T-helper 22 cell (primary cell): ENCODE measurements at places on chromosomes 7 and 10.
A peak's percentile ranks its signal among the peaks of the same experiment; 100 is the strongest.

GRCh38 chr10:125742465-125742864, 23.0 kb downstream of the EDRF1 start:
- no peak for DNase-seq

GRCh38 chr7:51144178-51144577, 172.4 kb downstream of the COBL start:
- DNase-seq = no peak

GRCh38 chr10:12420530-12421120, 71.3 kb downstream of the CAMK1D start:
- DNase-seq = no peak

GRCh38 chr7:33968591-33968990, 63.3 kb downstream of the BMPER start:
- no peak for DNase-seq

DNA sequence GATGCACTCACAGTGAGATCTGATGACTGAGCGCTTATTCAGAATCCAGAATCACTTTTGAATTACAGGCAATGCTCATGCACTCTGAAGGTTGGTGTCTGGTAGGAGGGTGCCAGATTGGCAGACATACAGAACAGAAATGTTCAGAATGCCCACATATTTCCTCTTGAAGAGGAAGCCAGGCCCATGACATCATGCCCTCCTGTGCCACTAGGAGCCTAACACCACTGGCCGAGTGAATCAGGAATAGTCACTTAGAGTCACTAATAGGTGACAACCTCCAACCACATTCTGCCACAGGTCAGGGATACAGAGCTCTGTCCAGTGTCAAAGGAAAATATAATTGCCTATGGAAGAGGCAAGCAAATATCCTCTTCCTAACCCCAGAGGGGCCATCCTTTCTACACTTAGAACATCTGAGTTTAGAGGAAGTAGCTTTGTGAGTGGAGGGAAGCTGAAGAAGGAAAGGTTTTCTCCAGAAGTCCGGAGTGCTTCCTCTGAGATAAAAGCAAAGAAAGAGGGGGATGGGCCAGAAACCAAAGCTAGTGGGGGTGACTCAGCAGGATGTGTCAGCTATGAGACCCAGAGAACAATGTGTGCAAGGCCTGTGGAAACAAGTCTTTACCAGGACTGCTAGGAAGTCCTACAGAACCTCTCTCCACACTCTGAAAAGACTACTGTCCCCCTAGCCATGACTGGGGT, 838.8 kb downstream of the GRID1 start:
- DNase-seq = no peak

- DNase-seq = no peak
These were observed 176.8 kb upstream of the RHOBTB1 start for GRCh38 chr10:61120805-61121204.

- DNase-seq = no peak
These were observed 1.7 kb upstream of the SH2B2 start for GRCh38 chr7:102284891-102285539.

DNA sequence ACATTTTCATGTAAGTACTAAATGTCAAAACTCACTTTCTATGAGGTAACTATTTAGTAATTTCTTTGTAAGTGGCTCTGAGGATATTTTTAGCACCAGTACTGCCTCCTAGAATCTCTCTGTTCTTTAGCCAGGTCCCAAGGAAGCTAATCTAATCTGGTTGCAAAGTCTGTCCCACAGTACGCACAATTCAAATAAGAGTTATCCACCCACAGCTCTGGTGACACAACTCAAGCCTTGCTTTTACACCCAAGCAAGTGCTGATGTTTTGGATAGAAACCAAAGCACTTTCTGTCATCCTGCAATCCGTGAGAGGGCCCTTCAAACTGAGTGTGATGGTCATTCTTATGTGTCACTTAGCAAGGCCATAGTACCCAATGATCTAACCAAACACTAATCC, 14.5 kb downstream of the GIMAP5 start:
- no peak for DNase-seq

GRCh38 chr10:86400705-86401587, 34.4 kb upstream of the GRID1 start:
- peak; percentile 65 for DNase-seq

- DNase-seq = no peak
These were observed 36.6 kb downstream of the ABI1 start for GRCh38 chr10:26824015-26824690.

DNA sequence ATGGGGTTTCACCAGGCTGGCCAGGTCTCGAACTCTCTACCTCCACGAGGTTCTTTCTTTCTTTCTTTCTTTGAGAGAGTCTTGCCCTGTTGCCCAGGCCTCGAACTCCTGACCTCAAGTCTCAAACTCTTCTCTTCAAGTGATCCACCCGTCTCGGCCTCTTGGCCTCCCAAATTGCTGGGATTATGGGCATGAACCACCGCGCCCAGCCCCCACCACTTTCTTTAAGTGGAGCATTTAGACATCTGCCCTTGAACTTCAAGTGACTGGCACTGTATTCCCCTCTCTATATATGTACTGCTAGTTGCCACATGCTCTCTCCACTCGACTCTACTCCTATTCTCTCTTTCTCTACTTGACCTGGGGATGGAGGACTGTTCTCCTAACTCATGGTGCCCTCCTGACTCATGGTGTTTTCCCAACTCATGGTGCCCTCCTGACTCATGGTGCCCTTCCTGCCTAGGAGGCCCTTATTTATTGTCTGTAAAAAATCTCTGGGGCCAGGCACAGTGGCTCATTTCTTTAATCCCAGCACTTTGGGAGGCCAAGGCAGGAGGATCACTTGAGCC, 19.3 kb upstream of the ACHE start:
- no peak for DNase-seq

GRCh38 chr7:98288064-98288823, 6.8 kb downstream of the BRI3 start:
- no peak for DNase-seq

DNA sequence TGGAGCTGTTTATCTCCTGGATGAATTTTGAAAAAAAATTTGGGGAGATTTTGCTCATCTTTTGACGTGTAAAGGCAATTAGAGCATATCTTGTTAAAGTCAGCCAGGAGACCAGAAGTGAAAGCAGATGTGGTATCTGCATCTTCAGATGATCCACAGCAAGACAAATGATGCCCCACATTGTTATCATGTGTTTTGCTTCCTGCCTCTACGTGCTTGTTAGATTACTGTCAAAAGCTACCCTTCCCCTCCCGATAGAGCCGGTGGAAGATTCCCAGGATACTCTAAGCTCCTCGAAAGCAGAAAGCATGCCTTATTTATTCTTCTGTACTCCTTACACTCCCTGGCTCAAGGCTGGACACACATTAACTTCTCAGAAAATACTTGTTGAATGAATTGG, 12.9 kb downstream of the COL17A1 start:
- no peak for DNase-seq

GRCh38 chr10:17153321-17153720, 23.7 kb upstream of the CUBN start:
- no peak for DNase-seq

- no peak for DNase-seq
These were observed 30.9 kb upstream of the CFAP46 start for GRCh38 chr10:132972986-132973902.

- no peak for DNase-seq
These were observed 437.5 kb upstream of the MBL2 start for GRCh38 chr10:53209944-53210611.

DNA sequence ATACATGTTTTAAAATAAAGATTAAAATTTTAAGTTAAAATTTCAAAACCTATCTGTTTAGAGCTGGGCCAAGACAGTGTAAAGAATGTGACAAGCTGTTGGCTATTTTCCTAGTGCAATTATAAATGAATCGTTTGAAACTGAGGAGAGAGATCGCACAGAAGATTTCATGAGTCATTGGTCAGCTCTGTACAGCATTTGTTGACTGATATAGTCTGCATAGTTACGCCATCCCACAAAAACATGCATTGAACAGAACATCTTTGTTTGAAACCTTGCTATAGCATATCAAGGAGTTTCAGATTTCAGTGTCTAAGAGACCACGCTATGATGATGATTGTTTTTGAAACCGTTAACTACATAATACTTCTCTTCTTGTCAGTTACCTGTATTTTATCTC, 1.3 kb upstream of the C10orf67 start:
- DNase-seq = no peak

GRCh38 chr7:121741896-121742295, 131.1 kb upstream of the PTPRZ1 start:
- DNase-seq = no peak
